ENCODE measurements at places on chromosomes 2 and 18.

- no peak for DNase-seq
These were observed 180.0 kb upstream of the TPO start for GRCh38 chr2:1233281-1233680.

- DNase-seq, result no peak
These were observed 4.2 kb upstream of the ODC1 start for GRCh38 chr2:10452312-10452711.

- DNase-seq, result no peak
These were observed 1.5 kb downstream of the DAPL1 start for GRCh38 chr2:158796652-158797051.

GRCh38 chr18:54558609-54559585 lies 32.1 kb upstream of the DYNAP start:
- DNase-seq, result no peak

GRCh38 chr2:96762529-96763311 lies 2.0 kb downstream of the CNNM4 start:
- DNase-seq, result no peak

DNA sequence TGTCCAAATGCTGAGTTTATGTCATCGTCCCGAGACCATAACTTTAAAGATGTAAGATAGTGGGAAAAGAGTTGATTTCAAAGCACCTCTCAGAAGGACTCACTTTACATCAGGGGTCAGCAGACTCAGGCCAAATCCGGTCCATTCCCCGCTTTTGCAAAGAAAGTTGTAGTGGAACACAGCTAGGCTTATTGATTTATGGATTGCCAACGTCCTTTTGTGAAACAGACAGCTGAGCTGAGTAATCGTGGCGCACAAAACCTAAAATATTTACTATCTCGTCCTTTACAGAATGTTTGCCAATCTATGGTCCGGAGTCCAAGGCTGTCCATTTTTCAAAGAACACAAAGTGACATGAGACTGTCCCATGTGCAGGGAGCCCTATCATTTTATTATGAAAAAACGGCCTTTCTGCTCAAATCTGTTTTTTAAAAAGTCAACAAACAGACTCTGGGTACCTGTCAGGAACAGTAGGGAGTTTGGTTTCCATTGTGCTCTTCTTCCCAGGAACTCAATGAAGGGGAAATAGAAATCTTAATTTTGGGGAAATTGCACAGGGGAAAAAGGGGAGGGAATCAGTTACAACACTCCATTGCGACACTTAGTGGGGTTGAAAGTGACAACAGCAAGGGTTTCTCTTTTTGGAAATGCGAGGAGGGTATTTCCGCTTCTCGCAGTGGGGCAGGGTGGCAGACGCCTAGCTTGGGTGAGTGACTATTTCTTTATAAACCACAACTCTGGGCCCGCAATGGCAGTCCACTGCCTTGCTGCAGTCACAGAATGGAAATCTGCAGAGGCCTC lies at the start of gene IL1RN:
Gene IL1RN, plus strand, starts transcription at position 754 of the 801 bp plus-strand sequence. Its CDS starts 27 bp downstream, at position 781.
- no peak for DNase-seq

GRCh38 chr2:113965644-113966043 lies 75.8 kb downstream of the ACTR3 start:
- DNase-seq, result no peak

GRCh38 chr2:65715323-65715722 lies 282.9 kb upstream of the SPRED2 start:
- DNase-seq, result no peak

DNA sequence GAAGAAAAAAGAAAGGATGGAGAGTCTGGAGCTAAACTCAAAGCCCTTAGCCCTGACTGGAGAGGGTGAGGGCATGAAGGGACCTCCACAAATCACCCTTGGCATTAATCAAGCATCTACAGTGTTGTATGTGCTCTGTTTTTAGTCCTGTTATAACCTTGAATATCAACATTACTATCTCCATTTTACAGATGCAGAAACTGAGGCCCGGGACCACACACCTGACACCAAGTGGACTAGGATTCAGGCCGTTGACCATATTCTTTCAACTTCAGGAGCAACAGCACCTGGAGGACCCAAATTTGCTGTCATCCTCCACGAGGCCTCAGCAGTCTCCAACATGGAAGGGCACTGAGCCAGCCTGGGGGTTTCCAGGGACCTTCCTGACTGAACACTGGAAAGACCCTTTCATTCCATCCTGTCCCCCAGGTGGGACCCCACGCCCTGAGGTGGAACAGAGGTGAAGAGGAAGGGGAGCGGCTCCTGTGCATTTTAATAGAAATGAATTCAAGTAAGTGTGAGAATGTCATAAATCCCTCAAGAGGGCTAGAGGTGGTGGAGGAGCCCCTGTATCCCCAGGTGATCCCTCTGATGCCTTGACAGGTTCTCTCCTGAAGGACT lies 41.0 kb downstream of the SERTAD2 start:
- no peak for DNase-seq

All from vagina (tissue), 2 donors.